ENCODE measurements at places on chromosomes 5 and 9. TPM values are rescaled to one million over a fixed set of nuclear protein-coding genes. Genes with fewer than 3 reads are reported as not detected.
A peak's percentile ranks its signal among the peaks of the same experiment; 100 is the strongest.

- no peak for DNase-seq
Measured at GRCh38 chr5:27748847-27749246, 710.5 kb upstream of the CDH9 start.

DNA sequence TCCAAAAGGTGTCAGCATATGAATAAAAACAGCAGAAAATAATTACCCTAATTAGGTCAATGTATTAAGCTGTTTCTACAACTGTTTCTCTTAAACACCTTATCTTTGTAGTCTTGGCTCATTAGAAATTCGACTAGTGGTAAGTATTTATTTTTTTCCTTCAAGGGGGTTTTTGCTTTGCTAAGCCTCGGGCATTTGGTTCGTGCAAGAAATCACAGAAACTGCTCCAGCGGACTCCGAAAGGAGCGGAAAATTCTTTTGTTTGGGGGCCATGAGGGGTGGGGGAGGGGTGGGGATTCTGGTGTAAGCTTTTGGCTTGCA lies 757 bp downstream of the ZBED3 start:
- no peak for DNase-seq

- no peak for DNase-seq
Measured at GRCh38 chr5:148974642-148975327, 88.1 kb downstream of the SH3TC2 start.

DNA sequence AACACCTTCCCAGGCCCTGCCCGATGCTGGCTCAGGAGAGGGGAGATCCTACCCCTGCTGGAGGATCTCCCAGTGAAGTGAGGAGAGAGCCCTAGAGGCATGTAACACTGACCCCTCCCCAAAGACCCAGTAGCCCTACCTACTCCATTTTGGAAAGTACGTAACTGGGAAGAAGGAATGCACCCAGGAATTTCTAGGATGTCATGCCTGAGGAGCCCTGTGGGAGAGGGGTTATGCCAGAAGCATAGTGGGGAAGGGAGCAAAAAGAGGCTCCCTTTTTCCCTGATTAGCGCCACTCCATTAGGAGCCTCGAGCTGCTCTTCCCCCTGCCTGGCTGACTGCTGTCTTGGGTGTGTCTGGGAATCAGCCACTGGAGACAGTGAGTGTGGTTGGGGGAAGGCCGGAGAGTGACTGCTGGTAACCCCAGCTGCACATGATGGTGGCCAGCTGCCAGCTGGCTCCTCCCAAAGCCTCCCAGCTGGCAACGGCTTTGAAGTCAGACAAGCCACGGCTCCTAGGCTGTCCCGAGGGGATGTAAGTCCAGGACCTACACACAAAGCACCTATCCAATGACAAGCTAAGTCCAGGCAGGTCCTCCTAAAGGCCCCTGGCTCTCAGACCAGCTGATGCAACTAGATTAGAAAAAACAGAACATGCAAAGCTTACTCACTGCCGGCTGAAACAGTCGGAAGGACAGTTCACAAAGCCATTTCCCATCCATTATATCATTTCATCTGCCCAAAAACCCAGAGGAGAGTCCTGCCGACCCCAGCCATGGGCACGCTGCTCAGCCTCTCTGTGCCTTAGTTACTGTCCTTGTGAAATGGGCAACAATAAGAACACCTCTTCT lies 136.5 kb upstream of the ABCA1 start:
- DNase-seq: peak; percentile 93

DNA sequence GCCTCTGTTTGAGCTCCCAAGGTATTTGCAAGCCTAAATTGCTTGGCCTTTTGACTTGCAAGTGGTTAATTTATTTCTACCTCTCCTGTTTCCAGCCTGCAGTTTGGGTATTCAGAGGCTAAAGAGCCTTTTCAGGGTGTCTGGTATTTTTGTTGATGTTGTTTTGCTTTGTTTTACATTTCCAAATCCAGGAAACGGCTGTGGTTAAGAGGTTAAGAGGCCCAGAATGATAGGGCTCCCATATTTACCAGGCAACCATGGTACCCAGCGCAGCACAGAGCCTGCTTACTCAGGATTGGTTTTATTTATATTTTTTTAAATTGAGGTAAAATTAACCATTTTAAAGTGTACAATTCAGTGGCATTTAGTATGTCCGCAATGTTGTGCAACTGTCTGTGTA lies 92.1 kb downstream of the PDZD2 start:
- no peak for DNase-seq

- DNase-seq: no peak
Measured at GRCh38 chr5:35337340-35338156, 107.3 kb upstream of the PRLR start.

- DNase-seq: no peak
Measured at GRCh38 chr5:177568326-177568725, 14.0 kb upstream of the FAM193B start.

- no peak for DNase-seq
Measured at GRCh38 chr5:157300564-157300963, 34.6 kb downstream of the CYFIP2 start.

DNA sequence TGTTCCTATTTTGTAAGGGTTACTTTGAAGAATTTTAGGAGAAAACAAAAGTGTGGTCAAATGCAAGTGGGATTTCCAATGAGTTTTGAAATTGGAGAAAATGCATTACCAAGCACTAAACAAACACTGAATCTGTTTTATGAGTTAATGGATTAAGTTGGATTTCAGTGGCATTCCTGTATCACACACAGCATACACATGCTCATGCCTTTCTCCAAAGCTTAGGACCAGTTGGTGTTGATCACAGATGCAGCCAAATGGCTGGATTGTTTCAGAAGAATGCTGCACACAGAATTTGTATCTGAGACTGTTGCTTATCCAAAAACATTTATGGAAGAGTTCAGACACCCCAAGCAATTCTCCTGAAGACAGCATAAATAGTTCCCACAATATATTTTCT lies 611.1 kb downstream of the ACTL7B start:
- DNase-seq: no peak

- no peak for DNase-seq
Measured at GRCh38 chr9:126556560-126557250, 57.0 kb upstream of the LMX1B start.

DNA sequence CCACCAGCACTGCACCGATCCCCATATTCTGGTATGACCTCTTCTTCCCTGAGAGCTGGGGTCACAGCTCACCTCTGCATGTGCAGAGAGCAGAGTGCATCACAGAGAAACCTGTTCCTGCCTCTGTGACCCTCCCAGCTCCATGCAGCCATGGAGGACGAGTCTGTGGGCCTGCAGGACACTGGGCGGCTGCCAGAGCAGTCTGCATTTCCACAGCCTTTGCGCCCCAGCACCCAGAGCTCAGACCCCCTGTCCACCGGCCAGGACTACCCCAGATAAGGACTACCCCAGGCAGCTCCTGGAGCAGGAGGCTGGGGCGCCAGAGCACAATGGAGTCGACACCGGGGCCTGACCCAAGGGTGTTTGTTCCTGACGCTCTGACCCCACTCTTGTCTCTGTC lies 308.1 kb upstream of the IRX1 start:
- DNase-seq: no peak

- no peak for DNase-seq
Measured at GRCh38 chr9:122822938-122823337, 5.5 kb downstream of the PDCL start.

DNA sequence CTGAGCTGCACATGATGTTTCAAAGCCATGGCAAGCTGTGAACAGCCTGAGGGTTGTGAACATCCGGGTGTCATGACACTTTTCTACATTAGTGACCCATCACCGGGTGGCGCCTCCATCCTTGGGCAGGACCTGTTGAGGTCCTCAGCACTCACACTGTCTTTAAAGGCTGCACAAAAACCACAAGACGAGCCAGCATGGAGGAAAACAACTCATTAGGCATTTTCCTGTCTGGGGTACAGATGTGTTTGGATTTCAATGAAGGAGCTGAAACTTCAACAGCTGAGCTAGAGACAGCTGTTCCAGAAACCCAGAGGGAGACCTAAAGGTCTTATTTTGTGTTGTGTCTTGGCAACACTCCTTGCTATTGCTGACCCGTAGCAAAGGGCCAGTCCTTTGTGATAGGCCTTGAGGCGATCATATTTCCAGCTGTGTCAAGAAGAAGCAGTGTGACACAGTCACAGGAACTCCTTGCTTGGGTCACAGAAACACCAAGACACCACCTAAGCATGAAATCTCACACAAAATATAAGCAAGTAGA lies 151.8 kb upstream of the VLDLR start:
- no peak for DNase-seq

IGFBPL1 gene
- total RNA-seq: not detected

F2RL2 gene
- total RNA-seq: 0.79 TPM

EPB41L4B gene
- 23.6 TPM for total RNA-seq

CARD9 gene
- 3.7 TPM for total RNA-seq

OSMR gene
- total RNA-seq: 44.3 TPM

F12 gene
- 18.4 TPM for total RNA-seq

LCN15 gene
- total RNA-seq: 0.21 TPM

AMBP gene
- not detected for total RNA-seq

Data from suprapubic skin (tissue), 4 donors.